ENCODE measurements at places on chromosomes 11 and 22.

DNA sequence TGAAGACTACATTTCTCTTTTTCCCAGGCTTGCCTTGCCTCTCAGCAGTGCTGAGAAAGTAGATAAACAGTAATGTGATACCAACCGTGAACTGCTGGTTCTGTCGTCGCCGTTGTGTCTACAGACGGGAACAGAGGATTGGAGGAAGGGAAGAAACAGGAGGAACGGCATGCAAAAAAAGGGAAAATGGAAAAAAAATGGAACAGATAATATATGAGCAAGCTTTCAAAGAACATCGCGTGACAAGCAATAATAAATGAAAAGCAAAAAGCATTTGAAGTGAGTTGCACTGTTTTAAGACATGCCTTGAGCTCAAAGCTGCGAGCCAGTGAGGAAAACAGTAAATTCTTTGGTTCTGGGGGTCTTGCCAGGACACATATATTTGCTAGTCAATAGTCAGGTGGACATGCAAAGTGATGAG is 305.9 kb downstream of the CADM1 start:
- no peak for DNase-seq

DNA sequence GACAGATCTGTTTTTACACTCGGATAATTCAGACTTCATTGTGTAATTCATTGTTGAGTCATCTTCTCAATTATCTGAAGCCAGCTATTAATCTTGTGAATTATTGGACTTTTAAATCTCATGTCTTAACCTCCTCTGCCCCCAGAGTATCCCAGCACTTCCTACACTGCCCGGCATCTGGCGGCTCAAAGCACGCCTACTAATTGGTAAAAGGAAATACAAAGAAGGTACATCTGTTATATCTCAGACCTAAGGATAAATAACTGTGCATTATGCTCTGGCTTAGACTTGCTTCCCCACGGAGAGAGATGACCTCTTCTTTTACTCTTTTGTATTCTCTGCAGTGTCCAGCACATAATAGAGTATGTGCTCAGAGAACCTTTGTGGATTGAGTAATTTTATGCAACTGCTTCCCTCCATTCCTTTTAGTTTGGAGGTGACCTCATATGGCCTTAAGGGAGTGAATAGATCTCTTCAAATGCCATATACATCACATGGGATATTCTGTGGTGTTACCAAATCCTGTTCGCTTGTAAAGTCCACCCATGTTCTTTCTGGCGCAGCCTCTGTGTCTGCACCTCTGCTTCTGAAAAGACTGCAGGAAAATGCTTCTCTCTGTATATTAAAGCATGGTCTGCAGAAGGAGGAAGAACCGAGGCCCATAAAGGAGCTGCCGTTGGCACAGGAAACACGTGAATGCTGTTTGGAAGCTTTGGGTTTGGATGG is 125.6 kb upstream of the SORL1-AS1 start:
- no peak for DNase-seq

DNA sequence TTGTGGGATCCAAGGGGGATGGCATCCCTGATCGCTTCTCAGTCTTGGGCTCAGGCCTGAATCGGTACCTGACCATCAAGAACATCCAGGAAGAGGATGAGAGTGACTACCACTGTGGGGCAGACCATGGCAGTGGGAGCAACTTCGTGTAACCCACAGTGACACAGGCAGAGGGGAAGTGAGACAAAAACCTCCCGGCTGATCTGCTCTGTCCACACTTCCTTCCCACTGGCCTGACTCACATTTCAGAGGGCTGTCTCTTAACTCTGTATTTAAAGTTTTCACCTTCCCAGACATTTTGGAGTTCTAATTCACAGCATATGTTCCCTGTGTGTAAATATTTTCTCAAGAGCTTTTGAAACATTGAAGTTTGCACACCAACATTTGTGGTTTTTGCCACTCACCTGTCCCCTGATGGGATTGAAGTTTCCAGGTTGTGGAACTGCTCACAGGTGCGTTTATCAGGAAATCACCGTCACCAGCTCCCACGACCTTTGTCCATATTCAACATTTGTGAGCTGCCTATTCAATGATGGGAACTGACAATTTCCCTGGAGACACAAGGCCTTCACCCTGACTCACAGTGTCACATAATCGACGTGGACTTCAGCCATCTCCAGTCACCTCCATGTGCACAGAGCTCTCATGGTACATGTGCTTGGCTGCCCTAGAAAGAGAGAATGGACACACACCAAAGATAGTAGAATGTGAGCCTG is 99.2 kb downstream of the VPREB1 start:
- DNase-seq: no peak

DNA sequence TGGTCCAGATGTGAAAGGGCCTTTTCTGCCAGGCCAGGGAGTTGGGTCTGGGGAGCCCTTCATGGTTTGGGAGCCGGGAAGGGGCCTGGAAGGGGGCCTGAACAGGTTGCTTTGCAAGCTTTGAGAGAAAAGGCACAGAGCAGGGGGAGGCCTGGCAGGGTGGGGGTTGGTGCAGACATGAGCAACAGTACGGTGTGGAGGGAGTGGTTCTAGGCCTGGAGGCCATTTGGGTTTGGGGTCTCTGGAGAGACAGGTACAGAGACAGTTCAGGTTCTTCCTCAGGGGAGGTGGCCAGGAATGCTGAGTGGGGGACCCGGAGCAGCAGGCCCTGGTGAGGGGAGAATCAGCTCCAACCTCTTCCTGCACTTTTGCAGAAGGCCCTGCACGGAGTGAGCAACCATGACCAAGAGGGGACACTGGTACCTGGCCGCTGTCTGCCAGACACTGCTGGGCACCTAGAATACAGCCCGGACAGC is 1.4 kb downstream of the KDELR3 start:
- DNase-seq: no peak

- no peak for DNase-seq
Measured at GRCh38 chr22:22074634-22075381, 92.2 kb upstream of the TOP3B start.

DNA sequence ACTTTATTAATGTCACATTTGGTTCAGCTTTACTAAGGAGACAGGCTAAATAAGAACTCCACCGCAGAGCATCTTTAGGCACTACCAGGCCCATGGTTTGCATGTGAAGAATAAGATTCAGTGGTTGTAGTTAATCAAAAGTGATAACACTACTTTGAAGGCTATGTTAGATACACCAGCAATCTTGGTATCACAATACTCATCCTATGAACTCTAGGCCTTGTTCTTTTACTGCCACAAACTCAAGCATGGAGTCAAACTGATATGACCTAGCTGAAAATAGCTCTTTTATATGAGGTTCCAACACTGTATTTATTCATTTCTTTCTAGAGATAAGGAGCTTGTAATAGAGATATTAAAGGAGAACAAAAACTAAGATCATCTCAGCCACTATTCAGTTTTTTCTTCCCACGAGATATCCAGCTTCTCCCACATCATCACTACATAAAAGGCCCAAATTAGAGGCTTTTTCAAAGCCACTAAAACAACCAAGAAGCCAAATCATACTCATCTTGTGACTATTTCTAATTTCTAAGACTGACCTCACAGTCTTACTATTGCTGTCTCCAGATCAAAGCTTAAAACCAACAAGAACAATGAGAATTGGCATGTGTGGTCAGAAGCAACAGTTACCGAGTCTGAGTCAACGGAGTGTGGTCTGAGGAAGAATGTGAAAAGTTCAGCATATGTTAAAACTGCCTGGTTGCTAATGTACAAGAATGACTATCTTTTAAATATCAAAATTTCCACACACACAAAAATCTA is 25.1 kb upstream of the GUCY1A2 start:
- no peak for DNase-seq

All from erythroblast (primary cell).